HuH-7 (cell line): ENCODE measurements at places on chromosomes 12 and 14.
A peak's percentile ranks its signal among the peaks of the same experiment; 100 is the strongest.

- peak; percentile 34 for DNase-seq
These were observed 99.9 kb downstream of the PHETA1 start for GRCh38 chr12:111268738-111269572.

DNA sequence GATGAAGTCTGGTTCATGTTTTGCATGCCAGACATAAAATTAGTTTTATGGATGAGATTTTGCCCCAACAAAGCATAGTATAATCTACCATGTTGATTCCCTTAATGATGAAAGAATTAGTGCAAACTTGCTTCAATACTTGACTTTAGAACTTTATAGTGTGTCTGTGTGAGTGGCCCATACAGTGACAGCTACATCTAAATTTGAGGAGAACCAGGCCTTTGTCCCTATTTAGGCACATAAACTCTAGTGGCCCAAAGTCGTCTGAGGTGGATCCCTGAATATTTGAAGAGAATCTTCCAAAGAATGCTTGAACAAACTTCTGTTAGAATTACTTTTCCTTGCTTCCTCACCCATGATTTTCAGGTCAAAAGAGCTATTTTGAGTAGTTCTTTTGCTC lies 70.4 kb downstream of the POLR3B start:
- no peak for DNase-seq

DNA sequence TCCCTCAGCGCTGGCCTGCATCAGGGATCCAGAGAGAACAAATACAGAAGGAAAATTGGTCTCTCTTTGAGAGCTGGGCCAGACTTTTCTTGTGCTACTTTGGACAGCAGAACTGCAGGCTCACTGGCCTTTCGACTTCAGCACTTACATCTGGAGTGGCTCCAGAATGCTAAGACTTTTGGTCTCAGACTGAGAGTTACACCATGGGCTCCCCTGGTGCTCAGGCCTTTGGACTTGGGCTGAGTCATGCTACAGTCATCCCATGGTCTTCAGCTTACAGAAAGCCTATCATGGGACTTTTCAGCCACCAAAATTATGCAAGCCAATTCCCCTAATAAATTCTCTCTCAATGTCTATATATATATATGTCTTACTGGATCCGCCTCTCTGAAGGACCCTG lies 9.0 kb upstream of the CD163 start:
- no peak for DNase-seq

DNA sequence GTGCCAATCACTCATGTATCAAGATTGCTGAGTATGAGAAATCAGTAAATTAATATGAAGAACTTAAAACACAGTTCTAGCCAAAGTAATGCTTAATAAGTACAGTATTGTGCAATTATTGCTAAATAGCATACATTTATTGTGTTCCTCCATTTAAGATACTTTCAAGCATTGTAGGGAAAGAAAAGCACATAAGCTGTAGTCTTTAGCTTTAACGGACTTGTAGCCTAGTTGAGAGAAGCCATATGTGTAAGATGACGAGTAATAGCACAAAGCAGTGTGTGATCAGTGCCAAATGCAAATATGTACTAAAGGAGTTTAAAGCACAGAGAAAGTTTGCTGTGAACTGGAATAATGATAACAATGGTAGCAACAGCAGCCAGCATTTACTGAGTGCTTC lies 38.1 kb downstream of the ETV6 start:
- no peak for DNase-seq

GRCh38 chr12:41663598-41664265 lies 475.6 kb downstream of the PDZRN4 start:
- peak; percentile 64 for DNase-seq

DNA sequence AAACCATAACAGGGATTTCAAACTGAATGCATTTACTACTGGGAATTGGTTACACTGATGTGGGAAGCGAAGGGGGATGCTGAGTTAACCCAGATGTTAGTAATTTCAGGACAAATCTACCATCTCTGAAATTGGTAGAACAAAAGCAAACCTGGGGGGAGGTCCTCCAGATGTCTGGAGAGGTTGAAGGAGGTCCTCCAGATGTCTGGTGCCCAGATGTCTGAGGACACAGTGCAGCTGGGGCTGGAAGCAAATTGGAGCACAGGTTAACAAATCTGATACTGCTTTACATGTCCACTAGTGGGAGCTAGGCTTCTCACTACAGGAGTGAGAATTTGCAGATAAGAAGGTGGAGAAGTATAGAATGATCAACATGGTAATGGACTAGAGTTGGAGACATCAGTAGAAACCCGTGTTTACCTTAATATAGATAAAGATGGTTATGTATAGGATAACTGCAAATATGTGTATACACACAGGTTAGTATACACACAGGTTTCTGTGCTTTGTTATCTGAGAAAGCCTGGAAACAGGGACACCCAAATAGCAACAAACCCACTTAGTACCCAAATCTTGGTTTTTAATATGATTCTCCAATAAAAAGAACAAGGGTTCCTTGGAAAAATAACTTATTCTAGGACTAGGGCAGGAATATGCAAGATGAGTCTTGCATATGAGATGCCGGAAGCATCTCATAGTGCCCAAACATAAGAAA lies 162.5 kb downstream of the C12orf50 start:
- DNase-seq = no peak

DNA sequence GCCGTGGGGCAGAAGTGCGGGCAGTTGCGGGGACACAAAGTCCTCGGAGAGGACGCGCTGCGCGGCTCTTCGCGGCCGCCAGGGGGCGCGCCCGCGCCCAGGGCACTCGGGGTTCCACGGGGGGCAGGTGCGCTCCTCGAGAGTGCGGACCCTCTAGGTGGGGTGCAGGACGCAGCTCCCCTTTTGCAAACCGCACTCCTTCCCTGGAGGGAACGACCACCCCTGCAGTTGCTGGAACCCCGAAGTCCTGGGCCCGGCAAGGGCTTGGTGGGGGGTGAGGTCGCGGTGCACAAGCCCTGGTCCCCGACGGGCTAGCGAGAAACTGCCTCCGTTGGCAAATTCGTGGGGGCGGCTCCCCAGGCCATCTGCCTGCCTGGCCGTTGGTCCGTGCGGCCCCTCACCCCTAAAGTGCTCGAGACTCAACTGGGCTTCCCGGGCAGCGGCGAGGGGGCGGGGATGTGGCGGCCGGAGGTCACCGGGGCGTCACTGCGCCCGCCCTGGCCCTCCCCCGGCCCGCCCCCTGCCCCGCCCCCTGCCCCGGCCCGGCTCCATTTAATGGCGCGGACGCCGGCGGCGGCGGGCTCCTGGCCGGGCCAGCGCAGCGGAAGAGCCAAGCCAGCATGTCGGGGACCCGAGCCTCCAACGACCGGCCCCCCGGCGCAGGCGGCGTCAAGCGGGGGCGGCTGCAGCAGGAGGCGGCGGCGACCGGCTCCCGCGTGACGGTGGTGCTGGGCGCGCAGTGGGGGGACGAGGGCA lies at the start of gene ADSS1:
ADSS1 (plus strand) TSS at position 579 of the 756 bp plus-strand sequence; CDS start at position 621, 42 bp downstream.
- DNase-seq = peak; percentile 88
